Right hindlimb (tissue), 1 donor: ENCODE measurements at places on chromosomes 2 and 18.

DNA sequence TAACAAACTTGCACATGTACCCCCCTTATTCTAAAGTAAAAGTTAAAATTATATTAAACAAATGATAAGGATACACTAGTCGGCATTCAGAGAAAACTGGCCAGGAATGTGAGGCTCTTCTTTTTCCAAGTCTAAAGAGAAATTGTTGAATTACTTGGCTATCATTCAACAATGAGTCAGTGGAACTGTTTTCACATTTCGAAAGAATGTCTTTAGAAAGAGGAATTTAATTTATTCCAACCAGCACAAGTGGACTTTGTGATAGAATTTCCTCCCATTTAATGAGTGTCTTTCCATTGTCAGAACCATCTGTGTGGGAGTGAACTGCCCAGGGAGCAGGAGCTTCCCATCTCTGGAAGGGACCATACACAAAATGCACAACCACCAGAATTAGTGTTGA lies 792.2 kb downstream of the EPHA4 start:
- peak; percentile 27 for DNase-seq

- DNase-seq, result no peak
Measured at GRCh38 chr2:234863043-234863934, 88.5 kb upstream of the SH3BP4 start.

GRCh38 chr18:75201282-75202270 lies 7.4 kb downstream of the PTGR3 start:
- peak; percentile 81 for DNase-seq

DNA sequence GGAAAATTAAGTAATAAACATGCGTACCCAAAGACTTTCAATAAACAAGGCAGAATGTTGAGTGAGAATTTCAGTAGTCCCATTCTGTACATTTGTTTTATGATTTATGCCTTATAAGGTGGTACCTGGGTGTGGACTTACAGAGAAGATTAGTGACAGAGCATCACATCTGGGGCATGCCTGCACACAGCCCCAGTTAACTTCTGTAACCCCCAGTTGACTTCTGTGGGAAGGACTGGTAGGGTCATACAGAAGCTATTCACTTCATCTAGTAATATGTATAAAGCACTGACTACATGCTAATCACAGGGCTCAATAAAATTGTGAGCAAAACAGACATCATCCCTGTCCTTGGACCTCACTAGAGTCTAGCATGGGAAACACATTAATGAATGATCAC lies 16.1 kb downstream of the MREG start:
- no peak for DNase-seq

DNA sequence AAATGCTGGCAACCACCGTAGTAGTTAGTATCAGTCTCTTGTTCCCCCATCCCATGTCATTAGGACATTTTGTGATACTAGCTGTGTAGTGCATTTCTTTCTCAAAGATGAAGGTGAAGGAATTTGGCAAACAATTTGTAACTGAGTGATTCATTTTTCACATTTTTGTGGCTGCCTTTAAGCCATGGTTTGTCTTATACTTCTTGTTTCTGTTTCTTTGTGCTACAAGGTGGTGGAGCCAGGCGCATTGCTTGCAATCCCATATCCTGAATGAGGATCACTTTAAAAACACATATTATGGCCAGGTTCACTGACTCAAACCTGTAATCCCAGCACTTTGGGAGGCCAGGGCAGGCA lies 40.6 kb downstream of the GPD2 start:
- DNase-seq, result no peak

- DNase-seq, result no peak
Measured at GRCh38 chr2:155298001-155298400, 599.5 kb downstream of the KCNJ3 start.

DNA sequence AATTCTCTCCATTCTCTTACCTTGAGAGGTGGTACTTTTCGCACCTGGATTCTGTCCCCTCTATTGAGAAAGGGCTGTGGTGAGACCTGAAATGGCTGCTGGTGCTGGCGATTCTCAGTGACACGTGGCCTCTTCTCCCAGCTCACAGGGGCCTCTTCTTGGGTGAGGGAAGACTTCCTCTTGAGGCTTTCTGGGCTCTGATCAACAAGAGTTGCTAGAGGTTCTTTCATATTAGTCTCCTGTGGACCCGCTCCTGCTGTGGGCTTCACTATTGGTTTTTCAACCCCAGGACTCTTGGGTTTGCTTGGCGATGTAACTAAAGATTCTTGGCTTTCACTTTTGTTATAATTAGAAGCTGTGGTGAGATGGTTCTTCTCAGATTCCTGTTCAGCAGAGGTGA lies 76.3 kb upstream of the DTNB start:
- DNase-seq, result no peak

DNA sequence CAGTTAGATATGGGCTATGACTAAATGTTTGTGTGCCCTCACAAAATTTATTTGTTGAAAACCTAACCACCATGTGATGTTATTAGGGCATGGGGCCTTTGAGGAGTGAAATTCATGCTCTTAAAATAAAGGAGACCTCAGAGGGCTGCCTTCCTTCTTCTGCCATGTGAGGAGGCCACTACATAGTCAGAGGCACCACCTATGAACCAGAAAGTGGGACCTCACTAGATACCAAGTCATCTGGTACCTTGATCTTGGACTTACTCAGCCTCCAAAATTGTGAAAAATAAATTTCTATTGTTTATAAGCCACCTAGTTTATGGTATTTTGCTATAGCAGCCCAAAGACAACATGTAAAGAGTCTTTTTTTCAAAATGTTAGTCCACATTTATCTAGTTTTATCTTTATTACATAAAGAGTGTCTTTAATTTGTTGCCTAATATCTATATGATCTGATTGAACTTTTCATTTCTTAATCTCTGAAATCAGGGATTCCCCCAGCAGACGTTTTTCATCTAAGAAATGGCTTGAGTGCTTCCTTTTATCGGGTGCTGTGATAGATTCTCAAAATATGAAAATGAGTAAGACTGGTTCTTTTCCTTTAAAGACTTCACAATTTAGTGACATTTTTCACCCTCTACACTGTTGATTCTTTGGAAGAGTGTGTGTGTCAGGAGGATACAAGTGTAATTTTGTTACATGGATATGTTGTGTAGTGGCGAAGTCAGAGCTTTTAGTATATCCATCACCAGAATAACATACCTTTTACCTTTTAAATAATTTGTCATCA lies 34.2 kb downstream of the PMS1 start:
- DNase-seq, result no peak

DNA sequence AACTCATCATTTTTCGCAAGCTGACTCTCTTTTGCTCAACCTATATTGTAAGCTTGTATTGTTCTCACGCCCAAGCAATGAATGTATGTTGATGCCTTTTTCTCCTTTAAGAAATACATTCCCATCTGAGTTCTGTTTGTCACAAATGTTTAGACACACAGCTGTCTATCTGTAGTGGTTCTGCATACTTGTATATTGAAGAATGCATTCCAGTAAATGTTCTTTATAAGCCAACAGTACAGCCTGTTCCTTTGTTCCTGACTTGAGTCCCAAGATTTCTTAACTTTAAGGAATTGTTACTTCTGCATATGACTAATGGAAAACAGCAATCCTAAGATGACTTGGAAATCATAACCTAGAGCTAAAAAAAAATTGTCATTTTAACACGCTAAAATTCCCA lies 849.1 kb upstream of the POU3F3 start:
- no peak for DNase-seq

DNA sequence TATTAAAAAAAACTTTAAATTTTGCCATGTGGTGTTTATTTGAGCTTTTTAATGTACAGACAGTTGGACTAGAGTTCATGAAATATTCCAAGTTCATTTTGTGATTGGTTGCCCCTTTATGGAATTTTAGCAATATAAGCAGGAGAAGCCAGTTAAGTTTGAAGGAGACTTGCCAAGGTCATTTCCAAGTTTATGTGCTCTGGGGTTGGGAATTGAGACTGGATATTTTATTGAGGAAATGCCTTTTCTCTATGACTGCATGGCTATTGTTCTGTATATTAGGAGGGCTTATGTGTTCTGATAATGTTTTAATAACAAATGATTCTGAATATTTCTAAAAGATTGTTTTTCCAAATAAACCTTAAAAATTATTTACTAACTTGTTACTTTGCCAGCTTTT lies 67.0 kb upstream of the TCF4 start:
- DNase-seq, result no peak

DNA sequence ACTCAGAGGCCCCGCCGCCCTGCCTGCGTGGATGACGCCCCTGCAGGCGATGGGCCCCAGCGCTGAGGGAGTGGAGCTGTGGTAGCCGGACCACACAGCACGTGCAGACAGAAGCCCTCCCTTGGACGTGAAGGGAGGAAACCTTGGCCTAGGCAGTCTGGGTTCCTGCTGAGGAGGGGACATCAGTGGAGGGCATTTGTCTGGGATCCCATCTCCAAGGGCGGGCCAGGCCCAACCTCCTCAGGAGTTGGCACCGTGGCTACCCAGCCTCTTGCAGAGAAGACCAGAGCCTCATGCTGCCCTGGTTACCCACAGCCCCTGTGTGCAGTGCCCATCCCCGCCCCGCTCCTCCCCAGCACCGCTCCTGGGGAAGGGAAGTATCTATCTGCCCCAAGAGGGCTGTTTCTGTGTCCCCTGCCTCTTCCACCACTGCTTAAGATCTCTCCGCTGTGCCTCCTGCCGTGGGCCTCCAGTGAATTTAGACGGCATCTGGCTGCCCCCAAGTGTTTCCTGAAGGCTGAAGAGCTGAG lies 241.8 kb downstream of the KLHL29 start:
- DNase-seq, result no peak

DNA sequence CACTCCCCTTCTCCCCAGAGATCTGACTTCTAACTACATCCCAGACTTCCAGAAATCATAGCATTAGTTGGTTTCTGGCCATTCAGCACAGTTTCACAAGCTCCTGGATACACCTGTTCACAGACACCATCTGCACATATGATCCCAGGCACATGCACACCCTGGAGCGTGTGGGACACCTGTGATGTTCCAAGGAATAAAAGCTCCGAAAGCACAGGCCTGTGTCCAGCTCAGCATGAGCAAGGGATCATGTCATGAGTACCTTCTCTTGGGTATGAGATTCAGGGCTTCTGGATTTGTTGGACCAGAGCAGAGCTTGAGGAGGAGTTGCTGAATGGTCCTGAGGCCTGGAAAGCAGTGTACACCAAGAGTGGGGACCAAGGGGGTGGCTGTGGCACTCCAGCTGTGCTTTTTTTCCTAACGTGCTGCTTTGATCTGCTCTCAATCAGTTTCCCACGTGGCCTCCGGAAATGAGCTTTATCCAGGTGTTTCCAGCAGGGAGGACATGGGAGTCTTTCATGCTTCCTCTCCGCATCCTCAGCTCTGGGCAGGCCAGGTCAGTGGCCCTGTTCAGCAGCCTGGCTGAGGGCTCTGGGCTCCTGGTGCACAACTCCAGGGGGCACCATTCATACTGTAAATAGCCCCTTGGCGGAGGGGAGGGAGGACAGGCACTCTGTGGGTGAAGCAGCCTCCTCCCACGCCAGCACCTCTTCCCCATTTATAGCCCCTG lies 1.8 kb downstream of the DYSF start:
- no peak for DNase-seq

DNA sequence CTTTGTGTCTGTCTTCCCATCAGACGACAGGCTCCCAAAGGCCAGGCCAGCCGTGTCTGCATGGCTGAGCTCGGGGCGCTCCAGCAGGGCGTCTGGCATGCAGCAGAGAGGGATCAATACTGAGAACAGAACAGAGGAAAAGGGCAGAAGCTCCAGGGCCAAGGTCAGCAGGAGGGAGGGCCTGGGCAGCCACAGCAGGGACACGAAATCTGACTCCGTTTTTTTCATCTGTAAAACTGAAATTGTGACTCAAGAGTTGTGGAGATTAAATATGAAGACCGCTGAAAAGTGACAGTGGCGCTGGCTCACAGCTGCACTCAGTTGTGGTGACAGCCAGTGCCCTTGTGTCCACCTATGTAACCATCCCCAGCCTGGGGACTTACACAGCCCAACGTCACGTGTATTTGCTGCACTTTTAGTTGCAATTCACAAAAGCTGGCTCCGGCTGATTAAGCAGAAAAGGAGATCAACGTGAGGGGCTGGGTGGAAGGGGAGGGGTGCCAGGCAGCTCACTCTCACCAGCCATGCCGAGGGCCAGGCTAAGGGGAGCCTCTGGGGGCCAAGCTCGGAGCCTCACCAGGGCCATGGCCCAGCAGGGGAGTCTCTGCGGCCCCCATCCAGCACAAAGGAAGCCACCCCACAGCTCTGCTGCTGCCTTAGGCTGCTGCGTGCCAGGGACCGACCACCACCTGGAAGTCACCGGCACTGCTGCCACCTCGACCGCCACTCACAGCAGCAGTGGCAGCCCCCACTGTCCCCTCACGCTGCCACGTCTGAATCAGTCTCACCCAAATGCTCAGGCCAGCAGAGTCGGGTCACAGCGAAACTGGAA lies 74.7 kb downstream of the EIPR1 start:
- no peak for DNase-seq

DNA sequence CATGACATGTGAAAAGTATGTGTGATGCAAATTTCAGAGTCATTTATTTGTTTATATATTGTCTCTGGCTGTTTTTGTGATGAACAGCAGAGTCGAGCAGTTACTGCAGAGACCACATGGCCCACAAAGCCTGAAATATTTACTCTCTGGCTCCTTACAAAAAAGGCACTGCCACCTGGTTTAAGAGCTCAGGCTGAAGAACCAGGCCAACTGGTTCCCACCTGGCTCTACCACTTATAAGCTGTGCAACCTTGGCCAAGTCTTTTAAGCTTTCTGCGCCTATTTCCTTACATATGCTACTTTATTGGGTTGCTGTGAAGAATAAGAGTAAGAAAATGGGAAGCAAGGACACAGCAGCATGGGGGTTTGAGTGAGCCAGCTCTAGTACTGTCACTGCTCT lies 207.6 kb downstream of the L3MBTL4 start:
- DNase-seq, result no peak

DNA sequence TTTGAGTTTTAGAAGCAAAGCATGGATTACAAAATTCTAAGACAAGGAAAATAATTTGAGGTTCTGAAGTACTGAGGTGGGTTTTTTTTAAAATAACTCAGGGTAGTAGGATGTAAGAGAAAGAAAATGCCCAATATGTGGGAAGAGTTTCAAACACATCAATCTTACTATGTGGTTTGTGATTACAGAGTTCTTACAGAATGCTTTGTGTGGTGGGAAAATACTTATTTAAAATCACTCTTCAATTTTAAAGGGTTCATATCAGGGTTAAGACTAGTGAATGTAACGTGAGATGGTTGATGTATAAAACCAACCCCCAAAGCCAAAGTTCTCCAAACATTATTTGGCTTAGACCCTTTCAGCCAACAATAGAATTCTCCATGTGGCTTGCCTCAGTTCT lies 173.5 kb downstream of the UBE2E3 start:
- no peak for DNase-seq
